NCI-H1092 (cell line): ENCODE measurements at places on chromosomes 16 and 17.

- no peak for DNase-seq
Observed at GRCh38 chr17:71163813-71164122, 957.1 kb upstream of the SOX9 start.

DNA sequence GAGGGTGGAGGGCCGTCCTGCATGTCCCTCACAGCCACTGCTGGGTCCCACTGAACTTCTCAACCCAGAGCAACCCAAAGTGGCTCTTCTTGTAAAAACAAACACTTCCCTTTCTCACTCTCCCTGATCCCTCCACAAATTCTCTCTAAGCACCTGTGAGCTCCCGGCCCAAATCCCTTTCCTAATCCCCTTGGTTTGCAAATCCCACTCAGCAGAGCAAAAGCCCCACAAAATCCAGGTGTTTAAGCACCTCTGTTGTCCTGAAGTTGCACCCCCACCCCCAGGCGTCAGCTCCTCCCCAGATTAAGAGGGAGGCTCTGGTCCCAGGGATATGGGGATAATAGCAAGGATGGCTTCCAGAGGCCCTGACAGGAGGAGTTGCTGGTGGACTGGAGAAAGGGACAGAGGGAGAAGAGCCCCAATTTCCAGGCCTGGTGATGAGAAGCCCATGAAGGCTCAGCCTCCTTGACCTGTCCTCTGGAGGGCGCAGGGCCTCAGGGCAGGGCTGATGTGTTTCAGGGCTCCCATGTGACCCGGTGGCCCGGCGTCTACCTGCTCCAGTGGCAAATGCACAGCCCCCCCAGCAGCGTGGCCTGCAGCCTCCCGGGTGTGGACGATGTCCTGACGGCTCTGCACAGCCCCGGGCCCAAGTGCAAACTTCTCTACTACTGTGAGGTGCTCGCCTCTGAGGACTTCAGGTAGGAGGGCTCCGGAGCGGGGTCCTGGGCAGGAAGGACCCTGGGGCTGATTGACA is 23.0 kb downstream of the NAGPA start:
- no peak for DNase-seq

- DNase-seq = no peak
Observed at GRCh38 chr16:15726715-15727114, 76.7 kb downstream of the NDE1 start.

DNA sequence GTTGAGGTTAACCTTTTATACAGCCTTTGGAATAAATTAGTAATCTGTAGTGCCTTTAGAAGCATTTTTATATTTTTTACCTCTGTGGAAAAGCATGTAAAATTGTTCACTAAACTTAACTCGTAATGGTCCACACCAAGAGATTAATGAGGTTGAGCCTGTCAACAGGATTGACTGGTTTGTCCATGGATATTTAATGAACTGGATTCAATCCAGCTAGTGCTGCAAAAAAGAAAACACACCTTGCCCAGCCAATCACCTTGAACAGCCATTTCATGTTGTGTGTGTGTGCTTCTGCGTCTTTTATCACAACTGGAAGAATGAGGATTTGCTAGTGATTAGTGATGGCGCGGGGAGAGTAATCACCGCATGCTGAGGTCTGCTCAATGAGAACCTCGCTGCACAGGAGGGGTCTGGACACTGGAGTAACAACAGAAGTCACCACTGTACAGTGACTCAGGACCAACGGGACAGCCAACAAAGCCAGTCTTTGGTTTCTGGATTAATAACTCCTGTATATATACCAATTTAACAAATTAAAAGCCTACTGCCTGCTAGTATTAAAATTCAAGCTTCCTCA is 33.7 kb downstream of the LITAFD start:
- no peak for DNase-seq

DNA sequence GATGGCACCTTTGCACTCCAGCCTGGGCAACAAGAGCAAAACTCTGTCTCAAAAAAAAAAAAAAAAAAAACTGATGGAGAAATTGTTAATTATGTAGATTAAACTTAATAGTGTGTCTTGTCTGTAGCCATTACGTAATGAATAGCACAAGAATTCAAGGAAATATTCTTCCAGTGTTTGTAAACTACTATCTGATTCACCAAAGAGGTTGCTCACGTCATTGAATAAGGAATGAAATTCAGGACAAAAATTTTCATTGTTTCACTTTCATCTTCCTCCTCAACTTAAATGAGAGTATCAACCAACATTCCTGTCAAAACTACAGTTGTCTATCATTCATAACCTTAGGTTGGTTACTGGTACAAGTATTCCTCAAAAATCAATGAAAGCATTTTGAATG is 30.7 kb upstream of the MYO18A start:
- DNase-seq = no peak

DNA sequence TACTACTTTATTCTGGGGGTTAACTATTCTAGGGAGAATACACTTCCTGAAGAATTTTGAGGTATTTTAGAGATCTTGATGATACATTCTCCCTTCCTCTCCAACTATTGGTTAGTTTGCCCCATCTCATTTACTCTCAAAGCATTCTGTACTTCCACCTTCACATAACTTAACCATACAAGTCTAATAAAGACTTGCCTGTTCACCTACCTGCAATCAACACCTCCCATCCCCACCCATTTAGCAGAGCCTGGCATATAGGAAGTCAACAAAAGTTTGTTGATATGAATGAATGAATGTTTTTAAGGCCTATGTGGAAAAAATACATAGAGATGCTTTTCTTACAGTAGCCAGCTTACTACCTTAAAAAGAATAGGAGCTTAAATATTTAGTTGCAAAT is 50.8 kb downstream of the MYO1D start:
- DNase-seq = no peak

DNA sequence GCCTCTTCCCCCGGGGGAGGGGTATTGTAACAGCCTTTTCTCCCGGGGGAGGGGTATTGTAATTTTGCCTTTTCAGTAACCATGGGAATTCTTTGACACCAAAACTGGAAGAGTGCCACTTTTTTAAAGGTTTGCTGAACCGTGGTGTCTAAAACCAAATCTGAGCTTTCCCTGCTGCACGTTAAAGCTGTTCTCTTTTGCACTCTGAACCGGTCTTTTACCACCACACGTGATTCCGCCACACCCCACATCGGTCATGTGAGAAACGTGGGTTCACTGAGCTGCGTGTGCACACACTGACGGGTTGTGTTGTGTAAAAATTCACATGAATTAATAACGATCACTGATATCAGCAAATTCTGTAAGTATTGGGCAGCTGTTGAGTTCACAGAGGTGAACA is 9.2 kb upstream of the ACSF3 start:
- DNase-seq = no peak

DNA sequence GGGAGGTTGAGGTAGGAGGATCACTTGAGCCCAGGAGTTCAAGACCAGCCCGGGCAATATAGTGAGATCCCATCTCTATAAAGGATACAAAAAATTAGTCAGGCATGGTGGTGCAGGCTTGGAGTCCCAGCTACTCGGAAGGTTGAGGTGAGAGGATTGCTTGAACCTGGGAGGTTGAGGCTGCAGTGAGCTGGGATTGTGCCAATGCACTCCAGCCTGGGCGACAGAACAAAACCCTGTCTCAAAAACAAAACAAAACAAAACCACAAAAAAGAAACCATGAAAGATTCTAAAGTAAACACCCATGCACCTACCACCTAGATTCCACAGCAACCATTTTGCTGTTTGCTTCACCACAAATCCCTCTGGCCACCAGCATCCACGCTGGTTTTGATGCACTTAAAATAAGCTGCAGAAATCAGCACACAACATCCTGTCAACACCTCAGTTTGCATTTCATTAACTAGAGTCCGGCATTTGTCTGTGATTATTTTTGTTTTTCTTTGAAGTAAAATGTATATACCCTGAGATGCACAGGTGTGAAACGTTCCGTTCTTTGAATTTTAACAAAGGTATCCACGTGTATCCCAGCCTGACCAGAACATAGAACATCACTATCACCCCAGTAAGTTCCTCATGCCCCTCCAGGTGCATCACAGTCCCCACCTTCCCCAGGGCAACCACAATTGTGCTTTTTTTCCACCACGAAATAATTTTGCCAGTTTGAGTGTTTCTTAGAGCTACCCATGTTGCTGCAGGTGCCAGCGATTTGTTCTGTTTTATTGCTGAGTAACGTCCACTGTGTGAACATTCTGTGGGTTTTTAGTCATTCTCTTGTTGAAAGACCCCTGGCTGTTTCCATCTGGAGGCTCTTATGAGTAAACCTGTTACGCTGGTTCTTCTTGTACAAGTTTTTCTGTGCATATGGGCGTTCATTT is 191.5 kb downstream of the SEC14L1 start:
- DNase-seq = no peak

DNA sequence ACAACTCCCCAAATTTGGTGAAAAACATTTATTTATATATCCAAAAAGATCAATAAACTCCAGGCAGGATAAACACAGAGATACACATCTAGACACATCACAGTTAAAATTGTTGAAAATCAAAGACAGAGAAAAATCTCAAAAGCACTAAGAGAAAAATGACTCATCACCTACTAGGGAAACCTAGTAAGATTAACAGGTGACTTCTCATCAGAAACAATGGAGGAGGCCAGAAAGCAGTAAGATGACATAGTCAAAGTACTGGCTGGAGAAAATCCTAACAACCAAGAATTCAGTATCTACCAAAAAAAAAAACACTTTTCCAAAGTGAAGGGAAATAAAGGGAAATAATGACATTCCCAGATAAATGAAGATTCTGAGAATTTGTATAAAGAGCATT is 33.8 kb downstream of the ULK2 start:
- DNase-seq = no peak

GRCh38 chr16:60199150-60199549 is 1465.0 kb upstream of the GOT2 start:
- no peak for DNase-seq
